ENCODE measurements at places on chromosomes 12 and 14. TPM values are rescaled to one million over a fixed set of nuclear protein-coding genes. Genes with fewer than 3 reads are reported as not detected.
A peak's percentile ranks its signal among the peaks of the same experiment; 100 is the strongest.

- H3K4me1 ChIP-seq, result peaks cover 11% of the 10 kb centered on the region
- peaks cover 12% of the 10 kb centered on the region for H3K27me3 ChIP-seq
- no peaks in the 10 kb centered on the region for H3K36me3 ChIP-seq
- H3K4me3 ChIP-seq, result no peak overlapping the region
These were observed 199.8 kb downstream of the RBM19 start for GRCh38 chr12:113766131-113766878.

- no peaks in the 10 kb centered on the region for H3K36me3 ChIP-seq
- peaks cover 10% of the 10 kb centered on the region for H3K4me1 ChIP-seq
- peak overlapping the region; percentile 82 for H3K4me3 ChIP-seq
- H3K27ac ChIP-seq, result peak overlapping the region; percentile 70
These were observed 387.5 kb downstream of the BCAT1 start for GRCh38 chr12:24561411-24561871.

DNA sequence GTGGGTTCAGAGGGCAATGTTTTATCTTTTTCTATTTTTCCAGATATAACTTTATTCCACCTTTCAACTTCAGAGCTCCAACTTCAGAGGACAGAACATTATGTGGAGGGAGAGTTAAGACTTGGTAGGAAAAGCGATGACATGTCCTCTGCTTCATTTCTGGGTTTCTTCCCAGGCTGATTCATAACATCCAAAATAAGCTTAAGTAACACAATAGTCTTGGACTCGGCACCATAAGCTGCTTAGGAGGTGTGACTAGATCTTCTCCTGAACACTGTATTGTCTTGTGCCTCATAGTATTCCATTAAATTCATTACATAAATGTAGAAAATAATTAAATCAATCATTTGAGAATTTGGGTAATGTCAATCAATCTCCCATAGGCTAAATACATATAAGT is 95.5 kb upstream of the PDE3A start:
- H3K27me3 ChIP-seq, result no peaks in the 10 kb centered on the region
- H3K27ac ChIP-seq, result no peak overlapping the region
- H3K36me3 ChIP-seq, result no peaks in the 10 kb centered on the region
- DNase-seq, result peak; percentile 16
- no peaks in the 10 kb centered on the region for H3K4me1 ChIP-seq

DNA sequence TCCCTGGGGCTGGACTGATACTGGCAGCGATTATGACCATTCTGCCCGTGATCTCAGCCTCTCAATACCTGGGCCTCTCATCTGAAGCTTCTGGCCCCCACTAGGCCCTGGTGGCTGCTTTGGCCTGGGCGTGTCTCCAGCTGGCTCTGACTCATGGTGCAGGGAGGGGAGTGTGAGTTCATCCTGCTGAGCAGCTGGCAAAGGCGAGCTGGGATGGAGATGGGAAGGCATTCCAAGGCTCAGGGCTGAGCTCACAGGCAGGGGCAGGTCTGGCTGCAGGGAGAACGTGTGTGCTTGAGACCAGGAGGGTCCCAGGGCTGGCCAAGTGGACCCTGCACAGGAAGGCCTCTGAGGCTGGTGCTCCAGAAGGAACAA is 221.8 kb downstream of the TMEM121 start:
- no peaks in the 10 kb centered on the region for H3K27me3 ChIP-seq
- H3K4me1 ChIP-seq, result no peaks in the 10 kb centered on the region
- H3K27ac ChIP-seq, result no peak overlapping the region

DNA sequence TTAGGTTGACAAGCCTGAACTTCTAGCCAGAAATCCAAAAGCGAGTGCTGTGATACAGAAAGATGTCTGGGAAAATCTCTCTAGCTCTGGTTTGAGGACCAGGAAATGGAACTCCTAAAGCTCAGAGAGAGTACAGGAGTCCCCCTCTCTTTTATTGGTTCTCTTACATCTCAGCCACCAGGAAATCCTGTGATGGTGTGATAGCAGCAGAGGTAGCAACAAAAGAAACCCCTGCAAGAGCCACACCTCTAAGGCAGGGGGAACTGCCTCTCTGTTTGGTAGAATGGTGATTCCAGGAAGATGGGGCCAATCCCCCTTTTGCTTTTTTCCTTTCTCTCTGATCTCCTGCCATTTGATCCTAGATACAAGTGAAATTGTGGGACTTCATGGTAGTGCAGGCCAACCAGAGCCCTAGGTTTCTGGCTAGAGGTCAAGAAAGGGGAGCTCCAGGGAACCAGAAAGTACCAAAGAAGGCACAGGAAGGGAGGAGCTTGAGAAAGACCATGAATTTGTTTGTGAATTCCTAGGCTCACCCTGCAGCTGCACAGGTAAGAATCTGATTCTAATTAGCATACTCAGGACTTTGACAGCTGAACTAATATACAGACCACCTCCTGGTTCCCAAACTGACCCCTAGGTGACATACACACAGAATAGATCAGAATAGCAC is 88.5 kb downstream of the PAPLN start:
- H3K27ac ChIP-seq, result no peak overlapping the region
- H3K27me3 ChIP-seq, result no peaks in the 10 kb centered on the region

Gene TSPAN11
- 9.5 TPM for total RNA-seq

Gene IAPP
- total RNA-seq, result not detected

Gene OR4K14
- total RNA-seq, result not detected

DNA sequence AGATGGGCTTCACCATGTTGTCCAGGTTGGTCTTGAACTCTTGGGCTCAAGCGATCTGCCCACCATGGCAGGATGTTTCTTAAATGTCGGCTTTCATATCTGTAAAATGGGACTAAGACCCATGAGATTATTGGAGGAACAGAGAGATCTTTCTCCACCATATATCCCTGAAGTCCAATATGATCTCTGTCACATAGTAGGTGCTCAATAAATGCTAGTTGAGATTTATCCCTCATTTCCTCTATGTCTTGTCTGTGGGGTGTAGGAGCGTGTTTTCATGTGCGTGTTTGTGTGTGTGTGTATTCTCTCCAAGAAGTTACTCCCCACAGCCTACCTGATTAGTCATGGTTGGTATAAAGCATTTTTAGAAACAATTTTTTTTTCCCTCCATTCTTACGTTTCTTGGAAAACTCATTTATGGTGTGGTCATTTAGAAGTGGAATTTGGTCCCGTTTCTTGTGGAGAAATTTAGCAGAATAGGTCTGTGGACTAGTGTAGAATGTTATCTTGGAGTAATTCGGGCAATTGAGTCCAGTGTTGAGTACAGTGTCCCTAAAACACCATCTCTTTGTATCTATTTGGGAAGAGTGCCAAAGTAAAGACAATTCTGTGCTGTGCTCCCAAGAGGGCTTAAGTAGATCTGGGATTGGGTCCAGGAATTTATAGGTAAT is 4.3 kb downstream of the STRAP start:
- H3K36me3 ChIP-seq, result peaks cover 24% of the 10 kb centered on the region
- H3K4me3 ChIP-seq, result peak overlapping the region; percentile 4
- DNase-seq, result peak; percentile 48

Gene SLC2A13
- total RNA-seq, result 10.2 TPM

DNA sequence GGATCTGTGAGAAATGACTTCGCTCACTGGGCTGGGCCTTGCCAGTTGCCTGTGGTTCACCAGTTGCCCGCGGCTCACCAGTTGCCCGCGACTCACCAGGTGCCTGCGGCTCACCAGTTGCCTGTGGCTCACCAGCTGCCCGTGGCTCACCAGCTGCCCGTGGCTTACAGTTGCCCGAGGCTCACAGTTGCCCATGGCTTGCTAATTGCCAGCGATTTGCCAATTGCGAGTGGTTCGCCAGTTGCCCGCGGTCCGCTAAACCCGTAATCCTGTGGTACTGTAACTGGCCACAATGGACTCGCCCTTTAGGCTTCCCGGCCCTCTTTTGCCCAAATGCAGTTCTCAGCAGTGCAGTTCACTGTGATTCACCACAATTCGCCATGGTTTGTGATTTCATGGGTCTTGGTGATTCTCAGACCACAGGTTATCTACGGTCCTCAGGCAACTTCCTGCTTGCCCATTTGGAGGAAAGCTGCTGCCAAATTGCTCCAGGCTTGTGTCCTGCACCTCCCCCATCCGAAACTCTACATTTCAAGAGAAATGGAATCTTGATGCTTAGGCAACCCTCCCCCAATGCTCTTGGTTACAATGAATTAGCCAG is 15.0 kb upstream of the MEG3 start:
- no peak overlapping the region for H3K27ac ChIP-seq
- DNase-seq, result peak; percentile 69
- H3K4me3 ChIP-seq, result no peak overlapping the region
- no peaks in the 10 kb centered on the region for H3K36me3 ChIP-seq
- H3K4me1 ChIP-seq, result peaks cover 6% of the 10 kb centered on the region

Gene KRT6A
- 0.95 TPM for total RNA-seq

GRCh38 chr12:106248846-106249371 is 1.1 kb upstream of the CKAP4 start:
- peaks cover 26% of the 10 kb centered on the region for H3K4me1 ChIP-seq
- H3K27me3 ChIP-seq, result no peaks in the 10 kb centered on the region
- peak overlapping the region; percentile 89 for H3K4me3 ChIP-seq

Gene RDH12
- not detected for total RNA-seq

Gene PKP2
- 18.7 TPM for total RNA-seq

Gene ANKS1B
- 3.0 TPM for total RNA-seq

GRCh38 chr14:72754949-72755348 is 139.0 kb downstream of the DPF3 start:
- H3K27ac ChIP-seq, result no peak overlapping the region
- H3K4me1 ChIP-seq, result no peaks in the 10 kb centered on the region
- H3K27me3 ChIP-seq, result no peaks in the 10 kb centered on the region
- no peak for DNase-seq
- H3K4me3 ChIP-seq, result no peak overlapping the region
